NCI-H524 (cell line): ENCODE measurements at places on chromosomes 7 and 10.

- peak; percentile 31 for DNase-seq
Measured at GRCh38 chr10:117239721-117240620, 943 bp upstream of the SLC18A2 start.

DNA sequence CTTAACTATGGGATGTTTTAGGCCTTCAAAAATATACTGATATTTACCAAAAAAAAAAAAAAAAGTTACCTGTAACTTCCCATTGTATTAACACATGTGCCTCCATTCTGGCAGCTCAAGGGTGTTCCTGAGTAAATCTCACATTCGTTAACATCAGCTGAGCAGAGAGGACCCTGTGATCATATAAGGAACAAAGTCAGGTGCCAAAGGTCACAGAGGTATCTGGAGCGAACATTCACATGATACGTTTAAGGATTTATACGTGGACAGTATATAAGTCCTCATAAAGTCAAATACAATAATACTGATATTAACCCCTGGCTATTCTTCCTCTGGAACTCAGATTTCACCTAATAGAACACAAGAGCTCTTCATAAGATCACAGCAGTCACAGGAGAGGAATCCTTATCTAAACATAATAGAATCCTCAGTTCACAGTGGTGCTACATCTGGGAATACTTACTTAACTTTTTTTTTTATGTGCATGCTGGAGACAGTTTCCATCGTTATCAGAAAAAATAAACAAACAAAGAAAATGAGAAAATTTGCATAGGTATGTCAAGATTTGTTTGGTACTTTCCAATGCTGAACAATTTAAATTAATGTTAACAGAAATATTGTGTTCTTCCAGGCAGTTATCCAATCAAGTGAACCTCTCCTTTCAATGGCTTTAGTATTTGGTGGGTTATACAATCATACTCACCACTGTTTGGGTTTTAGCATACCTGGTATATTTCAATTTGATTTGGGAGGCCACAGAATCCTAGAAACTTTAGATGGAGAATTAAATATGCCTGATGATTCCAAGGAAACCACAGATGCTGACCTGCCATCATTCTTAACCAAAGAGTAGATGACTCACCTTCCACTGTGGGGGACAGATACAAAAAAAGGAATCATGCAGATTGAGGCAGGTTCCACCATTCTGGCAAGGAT, 6.6 kb downstream of the CUBN start:
- no peak for DNase-seq

GRCh38 chr7:28573059-28573553, 160.8 kb downstream of the CREB5 start:
- peak; percentile 5 for DNase-seq

GRCh38 chr10:62453274-62453673, 79.1 kb downstream of the ZNF365 start:
- no peak for DNase-seq

GRCh38 chr10:97827702-97828291, 21.8 kb upstream of the GOLGA7B start:
- no peak for DNase-seq

DNA sequence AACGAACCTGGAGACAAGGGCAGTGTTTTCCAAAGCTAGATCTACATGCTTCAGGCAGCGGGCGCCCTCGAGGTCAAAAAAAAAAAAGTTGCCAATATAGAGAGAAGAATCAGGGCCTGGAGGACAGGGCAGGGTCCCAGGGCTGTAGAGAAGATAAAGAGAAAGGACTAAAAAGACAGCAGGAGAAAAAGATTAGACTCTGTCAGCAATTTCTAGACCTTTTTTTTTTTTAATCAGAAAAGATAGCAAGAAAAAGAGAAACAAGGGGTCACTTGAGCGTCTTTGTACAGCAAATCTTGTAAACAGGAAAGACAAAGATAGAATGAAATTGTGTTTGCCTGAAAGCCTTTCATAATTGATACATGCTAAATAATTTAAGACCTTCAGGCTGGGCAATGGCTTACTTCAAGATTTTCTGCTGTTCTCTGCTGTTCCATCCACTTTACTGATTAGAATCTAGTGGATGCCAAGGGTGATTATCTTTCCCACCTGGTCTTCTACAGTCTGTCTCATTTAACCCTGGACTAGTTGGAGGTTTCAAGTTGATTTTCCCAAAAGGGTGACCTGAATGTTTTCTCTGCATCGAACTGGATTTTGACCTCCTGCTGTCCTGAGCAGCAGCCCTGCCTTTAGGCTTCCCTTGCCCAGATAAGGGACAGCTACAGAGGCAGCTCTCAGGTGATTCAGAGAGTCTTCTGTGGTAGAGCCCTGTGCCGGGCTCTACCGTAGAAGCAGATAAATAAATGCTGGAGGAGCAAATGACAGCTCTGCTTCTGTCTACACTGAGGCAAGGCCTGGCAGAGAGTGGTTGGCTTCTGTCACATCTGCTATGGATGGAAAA, 5.1 kb downstream of the LMOD2 start:
- DNase-seq, result no peak

DNA sequence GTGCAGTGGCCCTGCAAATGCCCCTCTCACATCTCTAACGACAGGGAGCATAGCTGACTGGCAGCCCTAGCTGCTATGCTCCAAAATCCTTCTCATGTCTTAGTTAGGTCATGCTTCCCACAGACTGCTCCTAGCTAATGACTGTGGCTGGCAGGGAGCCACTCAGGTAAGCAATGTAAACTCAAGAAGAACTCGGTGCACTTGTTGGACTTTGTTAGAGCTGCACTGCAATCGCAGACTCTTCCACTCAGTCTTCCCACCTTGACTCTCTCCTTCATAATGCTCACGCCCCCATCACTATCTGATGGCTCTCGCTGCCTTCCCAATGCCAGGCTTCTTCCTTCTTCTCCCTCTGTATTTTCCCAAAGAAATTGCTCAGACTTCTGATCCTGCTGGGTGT, 24.0 kb downstream of the OR9A2 start:
- DNase-seq, result no peak

- peak; percentile 11 for DNase-seq
Measured at GRCh38 chr10:13056456-13057077, 43.4 kb upstream of the OPTN start.

GRCh38 chr7:42235741-42236161, 1.3 kb downstream of the GLI3 start:
- DNase-seq, result peak; percentile 1

- no peak for DNase-seq
Measured at GRCh38 chr10:53997953-53998352, 803.1 kb downstream of the PCDH15 start.

DNA sequence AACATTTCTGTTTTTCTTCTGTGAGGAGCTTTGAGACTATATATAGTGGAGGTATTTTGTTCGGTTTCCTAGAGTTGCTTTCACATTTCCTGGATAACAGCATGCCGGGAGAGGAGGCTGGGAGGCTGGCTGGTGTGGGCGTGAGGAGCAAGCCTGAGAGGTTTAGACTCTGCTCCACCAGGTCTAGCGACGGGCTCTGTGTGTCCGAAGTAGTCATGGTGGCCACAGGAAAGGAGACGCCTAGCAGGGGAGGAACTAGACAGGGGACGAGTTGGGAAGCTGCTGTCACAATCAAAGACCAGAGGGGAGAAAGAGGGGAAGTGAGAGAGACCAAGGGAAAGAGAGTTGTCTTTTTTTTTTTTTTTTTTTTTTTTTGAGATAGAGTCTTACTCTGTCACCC, 19.6 kb downstream of the PTPRE start:
- no peak for DNase-seq

GRCh38 chr7:20913853-20914252, 127.2 kb upstream of the SP8 start:
- no peak for DNase-seq

DNA sequence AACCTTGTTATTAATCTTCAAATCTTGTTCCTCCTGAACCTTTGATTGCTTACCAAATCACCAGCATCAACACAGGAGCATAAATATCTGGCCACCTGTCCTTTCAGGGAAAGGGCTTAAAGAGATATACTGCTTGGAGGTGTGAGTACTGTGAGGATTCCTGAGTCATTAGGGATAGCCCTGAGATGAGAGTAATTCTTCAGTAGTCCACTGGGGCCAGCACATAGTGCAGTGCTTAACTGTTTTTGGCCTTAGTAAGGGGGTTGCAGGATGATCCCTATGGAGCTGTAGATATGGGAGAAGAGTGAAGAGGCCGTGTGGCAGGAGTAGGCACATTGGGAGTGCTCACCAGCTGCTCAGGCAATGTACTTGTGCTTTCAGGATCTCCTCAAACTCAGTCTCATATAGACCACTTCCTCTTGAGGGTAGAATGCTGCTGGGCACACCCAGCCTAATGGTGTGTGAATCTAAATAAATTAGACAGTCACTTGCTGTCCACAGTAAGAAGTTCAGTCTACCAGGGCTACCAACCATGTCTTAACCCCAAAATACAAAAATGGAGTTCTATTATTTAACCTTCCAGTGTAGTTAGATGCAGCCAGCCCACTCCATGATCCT, 26.5 kb upstream of the GPR141 start:
- no peak for DNase-seq

DNA sequence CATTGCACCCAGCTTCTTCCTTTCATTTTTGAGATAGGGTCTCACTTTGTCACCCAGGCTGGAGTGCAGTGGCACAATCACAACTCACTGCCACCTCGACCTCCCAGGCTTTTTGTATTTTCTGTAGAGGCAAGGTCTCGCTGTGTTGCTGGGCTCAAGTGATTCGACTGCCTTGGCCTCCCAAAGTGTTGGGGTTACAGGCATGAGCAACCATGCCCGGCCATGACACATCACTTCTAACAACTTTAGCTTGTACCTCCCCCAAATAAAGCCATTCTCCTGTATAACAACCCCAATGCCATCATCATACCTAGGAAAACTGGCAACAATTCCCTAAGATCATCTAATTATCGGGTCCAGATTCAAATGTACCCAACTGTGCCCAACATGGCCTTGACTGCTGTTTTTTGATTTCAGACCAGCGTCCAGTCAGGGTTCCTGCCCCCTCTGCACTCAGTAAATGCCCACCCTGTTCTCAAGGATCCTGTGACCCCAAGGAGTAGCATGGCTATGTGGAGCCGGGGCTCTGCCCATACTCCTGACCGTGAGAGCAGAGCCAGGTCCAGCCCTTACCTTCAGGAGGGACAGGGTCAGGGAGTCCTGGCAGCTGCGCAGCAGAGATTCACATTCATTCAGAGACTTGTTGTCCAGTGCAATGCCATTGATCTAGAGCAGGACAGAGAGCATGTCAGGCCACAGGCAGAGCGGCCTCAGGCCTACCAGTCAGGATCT, 102.6 kb downstream of the DLG5 start:
- no peak for DNase-seq

DNA sequence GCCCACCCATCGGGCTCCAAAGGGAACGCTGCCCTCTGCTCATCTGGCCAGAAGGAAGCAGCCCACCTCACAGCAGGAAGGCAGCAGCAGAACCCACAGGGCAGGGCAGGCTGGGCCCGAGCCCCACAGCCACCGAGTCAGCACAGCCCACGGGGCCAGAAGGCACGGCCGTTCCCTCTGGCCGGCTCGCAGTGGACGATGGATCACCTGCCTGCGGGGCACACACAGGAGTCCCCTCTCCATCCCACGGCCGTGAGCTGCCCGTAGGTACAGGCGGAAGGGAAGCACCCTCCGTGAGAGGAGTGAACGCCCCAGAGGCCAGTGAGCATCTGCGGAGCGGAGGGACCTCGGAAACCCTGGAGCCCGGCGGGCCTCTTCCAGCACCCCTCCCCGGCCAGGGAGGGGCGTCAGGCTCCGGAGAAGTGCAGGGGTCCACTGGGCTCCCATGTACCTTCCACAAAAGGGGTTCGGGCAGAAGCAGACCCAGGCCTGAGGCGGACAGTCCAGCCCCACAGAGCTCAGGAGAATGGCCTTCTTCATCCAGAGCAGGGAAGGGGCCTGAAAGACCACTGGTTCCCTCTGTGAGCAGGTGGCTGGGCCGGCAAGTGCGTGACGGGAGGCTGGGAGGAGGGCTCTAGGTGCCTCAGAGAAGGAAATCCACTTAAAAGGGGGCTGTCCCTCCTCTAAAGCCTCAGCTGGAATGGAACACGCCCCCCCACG, 11.7 kb downstream of the NUDT1 start:
- no peak for DNase-seq

DNA sequence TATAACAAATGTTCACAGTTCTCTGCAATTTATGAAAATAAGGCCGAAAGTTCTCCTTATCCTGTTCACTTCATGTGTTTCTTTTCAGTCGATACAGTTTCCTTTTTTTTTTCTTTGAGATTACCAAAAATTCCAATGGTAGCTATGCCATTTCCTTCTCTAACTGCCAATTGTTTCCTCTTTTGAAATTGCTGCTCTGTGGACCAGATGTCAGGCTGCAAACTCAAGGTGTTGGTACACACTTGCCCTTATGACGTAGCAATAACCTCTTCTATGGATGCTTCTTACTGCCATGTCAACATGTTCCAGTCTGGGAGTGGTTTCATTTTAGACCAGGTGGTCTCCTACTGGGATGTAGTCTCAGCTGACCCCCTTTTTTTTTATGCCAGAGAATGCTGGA, 52.9 kb downstream of the CASD1 start:
- DNase-seq, result no peak

DNA sequence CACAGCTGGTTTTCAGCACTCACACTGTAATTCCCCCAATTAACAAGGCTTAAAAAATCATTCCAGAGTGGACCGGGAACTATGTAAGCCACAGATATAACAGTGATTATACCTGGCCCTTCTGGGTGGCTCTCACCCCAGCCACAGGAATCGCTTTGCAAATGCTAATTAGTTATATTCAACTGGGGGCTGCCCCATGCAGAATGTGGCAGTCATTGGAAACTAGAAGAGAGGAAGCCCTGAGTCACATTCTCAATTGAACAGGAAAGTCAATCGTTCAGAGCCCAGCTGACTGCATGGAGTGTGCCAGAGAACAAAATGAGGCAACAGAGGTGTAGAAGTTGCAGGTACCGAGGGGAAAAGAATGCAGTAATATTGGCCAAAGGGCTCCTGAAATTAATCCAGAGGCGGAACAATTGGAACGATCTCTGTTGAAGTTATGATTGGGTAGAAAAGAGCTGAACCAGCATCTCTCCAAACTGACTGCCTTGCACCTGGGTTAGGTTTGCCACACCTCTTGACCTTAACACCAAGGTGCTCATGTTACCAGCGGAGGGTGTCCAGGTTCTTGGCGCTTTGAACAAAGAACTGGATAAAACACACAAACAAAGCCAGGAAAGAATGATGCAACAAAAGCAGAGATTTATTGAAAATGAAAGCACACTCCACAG, 909.7 kb upstream of the AUTS2 start:
- DNase-seq, result peak; percentile 88

DNA sequence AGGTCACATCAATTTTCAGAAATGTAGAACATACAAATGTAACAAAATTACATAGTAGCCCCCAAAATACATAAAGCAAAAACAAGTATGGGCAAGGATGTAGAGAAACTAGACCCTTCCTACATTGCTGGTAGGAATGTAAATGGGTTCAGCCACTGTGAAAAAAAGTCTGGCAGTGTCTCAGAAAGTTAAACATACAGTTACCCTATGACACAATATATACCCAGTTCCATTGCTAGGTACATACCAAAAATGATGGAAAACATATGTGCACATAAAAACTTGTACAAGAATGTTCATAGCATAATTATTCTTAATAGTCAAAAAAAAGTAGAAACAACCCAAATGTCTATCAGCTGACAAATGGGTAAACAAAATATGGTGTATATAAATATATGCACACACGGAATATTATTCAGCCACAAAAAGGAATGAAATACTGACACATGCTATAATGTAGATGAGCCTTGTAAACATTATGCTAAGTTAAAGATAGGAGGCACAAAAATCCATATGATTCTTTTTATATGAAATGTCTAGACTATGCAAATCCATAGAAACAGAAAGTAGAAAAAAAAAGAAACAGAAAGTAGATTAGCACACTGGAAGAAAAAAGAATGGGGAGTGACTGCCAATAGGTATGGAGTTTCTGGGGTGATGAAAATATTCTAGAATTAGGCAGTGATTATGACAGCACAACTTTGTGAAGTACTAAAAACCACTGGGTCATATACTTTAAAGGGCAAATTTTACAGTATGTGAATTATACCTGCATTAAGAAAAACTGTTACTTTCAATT, 13.5 kb downstream of the HERPUD2 start:
- no peak for DNase-seq
